ENCODE measurements at places on chromosomes 5 and 9.

DNA sequence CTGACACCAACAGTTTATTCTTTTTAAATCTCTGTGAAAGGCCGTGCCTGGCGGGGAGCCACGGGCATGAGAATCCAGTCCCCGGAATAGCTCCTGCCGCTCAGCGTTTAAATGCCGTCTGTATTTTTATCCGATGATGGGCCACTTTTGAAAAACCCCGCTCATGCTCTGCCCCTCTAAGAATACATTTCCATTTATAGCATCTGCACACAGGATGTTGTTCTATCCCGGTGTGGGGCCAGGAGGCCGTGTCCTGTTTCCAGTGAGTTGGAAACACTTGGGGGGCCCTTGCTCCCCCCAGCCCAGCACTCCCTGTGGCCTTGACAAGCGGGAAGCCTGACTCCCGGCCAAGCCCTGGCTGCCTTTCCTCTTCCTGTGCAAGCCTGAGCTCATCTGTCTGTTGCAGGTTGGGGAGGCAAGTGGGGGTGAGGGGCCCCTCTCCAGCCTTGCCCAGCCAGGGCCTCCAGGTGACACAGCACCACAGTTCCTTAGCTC, 39.0 kb downstream of the ERGIC1 start:
- no peak for DNase-seq

- DNase-seq = no peak
Observed at GRCh38 chr9:1170918-1171317, 120.8 kb downstream of the DMRT2 start.

DNA sequence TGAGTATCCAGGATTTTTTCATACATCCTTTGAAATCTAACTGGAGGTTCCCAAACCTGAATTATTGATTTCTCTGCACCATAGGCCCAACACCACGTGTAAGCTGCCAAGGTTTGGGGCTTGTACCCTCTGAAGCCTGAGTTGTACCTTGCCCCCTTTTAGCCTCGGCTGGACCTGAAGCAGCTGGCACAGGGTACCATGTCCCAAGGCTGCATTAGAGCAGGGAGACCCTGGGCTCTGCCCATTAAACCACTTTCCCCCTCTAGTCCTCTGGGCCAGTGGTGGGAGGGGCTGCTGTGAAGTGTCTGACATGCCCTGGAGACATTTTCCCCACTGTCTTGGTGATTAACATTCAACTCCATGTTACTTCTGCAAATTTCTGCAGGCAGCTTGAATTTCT, 532.9 kb upstream of the NUDT12 start:
- DNase-seq = no peak

GRCh38 chr5:126526493-126526892, 68.5 kb downstream of the ALDH7A1 start:
- no peak for DNase-seq

DNA sequence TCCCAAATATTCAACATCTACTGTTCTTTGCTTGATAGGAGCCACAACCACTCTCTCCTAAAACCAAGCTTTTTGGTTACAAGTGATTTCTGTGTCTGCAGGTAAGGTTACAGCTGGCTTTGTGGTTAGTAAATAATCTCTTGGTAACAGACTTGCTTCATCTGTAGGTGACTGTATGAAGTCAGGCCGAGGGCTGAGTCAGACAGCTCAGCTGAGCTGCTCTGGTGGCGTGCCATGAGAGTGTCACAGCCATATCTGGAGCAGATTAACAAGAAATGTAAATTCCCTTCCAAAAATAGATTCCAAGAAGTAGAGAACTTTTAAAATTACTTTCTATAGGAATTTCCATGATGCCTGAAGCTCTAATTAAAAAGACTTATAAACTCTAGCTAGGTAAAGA, 23.7 kb upstream of the TAS2R1 start:
- DNase-seq = no peak

GRCh38 chr9:87546704-87547103, 49.0 kb downstream of the DAPK1 start:
- DNase-seq = no peak

DNA sequence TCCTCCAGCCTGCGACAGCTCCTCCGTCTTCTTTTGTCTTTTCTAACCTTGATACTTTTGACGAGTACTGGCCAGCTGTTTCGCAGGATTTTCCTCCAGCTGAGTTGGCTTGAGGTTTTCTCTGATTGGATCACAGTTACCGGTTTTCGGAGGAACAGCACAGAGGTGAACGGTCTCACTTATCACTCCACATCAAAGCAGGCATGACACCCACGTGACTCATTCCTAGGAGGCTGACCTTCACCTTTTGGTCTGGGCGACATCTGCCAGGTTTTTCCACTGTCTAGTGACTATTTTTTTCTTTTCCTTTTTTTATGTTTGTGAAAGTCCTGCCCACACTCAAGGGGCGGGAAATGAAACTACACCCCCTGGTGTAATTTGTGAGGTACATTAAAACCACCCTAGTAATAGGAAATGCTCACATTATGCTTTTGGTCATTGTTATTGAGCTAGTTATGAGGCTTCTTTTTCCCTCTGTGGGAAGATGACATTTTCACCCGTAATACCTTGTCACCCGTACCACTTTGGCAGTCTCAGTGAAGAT, 319.2 kb downstream of the GADD45G start:
- no peak for DNase-seq

GRCh38 chr9:92988215-92988768, 41.0 kb downstream of the FGD3 start:
- DNase-seq = no peak

DNA sequence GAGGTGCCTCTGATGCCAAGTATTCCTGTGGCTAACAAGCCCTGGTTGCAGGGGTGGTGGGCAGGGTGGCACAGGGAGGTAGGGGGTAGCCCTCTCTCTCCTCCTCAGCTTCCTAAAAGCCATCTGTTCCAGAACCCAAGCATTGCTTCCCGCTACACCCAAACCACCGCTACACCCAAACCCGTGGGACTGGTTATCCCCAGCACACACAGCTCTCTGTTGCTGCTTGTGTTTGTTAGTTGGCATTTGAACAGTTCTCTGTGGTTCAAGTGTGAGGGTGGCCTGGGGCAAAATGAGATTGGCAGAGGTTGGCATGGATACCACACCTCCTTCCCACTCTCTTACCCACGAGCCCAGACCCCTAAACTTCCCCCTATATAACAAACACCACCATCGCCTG, 40.4 kb downstream of the SPARC start:
- no peak for DNase-seq

- no peak for DNase-seq
Observed at GRCh38 chr9:95097279-95097678, 220.2 kb downstream of the FANCC start.

DNA sequence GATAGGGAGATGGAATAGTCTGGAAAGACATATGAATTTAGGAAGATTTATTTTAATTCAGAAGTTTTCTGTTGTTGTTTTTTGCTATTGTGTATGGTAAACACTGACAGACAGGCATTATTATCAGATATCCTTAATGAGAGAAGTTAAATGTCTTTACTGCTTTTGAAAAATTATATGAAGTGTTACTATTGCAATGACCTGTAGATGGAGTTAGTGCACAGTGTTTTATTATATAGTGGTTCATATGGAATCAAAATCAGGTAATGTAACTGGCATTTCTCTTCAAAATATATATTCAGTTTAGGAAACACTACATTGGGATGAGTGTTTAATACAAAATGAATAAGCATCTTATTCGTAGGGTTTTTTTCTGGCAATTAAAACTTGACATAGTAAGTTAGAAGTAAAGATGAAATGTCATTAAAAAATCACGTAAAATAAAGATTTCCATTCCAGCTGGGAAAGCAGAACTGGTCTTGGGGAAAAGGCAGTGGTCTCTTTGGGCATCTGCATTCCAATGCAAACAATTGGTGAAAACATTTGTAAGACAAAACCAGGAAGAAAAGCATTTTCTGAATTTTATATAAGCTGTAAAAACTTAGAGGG, 3.9 kb downstream of the GABRA1 start:
- DNase-seq = no peak

GRCh38 chr5:177372910-177373309, 11.3 kb upstream of the SLC34A1 start:
- no peak for DNase-seq

GRCh38 chr5:95818181-95819147, 4.1 kb downstream of the GLRX start:
- DNase-seq = no peak
